Islet precursor cell (in vitro differentiated cells): ENCODE measurements at places on chromosomes 16 and 17.

DNA sequence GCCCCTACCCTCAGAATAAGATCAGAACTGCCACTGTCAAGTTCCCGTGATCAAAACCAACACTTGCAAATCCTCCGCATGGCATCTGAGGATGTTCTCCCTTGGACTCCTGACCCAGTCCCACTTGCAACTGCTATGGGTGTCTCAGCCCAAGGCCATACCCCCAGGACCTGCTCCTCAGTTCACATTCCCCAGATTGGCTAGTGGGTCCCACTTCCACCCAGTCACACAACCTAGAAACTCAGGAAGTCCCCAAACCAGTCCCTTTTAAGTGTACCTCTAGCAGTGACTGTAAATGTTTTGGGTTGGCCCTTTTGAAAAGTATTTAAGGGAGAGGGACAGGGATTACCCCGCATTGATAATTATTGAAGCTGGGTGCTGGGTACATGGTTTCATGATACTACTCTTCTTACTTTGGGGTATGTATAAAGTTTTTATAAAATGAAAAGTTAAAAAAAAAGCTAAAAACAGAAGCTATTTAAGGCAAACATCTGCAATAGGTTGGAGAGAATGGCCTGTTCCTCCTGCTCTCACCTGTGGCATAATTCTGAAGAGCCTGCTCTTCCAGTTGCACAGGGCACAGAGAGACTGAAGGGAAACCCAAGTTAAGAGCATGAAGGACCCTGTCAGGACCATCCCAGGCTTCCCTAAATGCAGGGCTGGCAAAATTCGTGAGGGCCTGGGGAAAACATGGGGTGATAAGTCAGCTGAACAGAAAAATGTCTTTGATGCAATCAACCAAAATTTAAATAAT is 42.5 kb downstream of the ERN1 start:
- DNase-seq, result no peak

DNA sequence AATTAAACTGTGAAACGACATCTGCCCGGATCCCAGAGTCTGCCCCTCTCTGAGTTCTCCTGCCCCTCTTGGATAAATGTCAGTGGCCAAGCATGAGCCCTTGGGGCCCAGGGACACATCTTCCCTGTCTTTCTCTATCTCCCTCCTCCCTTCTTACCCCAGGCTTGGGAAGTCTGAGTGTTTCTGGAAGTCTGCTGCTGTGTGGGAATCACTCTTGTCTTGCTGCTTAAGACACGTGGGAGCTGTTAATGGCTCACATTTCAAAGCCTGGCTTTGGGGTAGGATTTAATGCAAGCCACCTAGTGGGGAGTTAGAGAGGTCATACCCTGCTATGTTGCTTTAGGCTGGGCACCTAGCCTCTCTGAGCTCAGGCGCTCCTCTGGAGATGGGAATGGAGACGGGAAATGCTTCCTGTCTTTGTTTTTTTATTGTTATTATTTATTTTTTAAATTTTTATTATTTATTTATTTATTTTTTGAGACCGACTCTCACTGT is 218.5 kb upstream of the CIBAR2 start:
- DNase-seq, result peak; percentile 94

DNA sequence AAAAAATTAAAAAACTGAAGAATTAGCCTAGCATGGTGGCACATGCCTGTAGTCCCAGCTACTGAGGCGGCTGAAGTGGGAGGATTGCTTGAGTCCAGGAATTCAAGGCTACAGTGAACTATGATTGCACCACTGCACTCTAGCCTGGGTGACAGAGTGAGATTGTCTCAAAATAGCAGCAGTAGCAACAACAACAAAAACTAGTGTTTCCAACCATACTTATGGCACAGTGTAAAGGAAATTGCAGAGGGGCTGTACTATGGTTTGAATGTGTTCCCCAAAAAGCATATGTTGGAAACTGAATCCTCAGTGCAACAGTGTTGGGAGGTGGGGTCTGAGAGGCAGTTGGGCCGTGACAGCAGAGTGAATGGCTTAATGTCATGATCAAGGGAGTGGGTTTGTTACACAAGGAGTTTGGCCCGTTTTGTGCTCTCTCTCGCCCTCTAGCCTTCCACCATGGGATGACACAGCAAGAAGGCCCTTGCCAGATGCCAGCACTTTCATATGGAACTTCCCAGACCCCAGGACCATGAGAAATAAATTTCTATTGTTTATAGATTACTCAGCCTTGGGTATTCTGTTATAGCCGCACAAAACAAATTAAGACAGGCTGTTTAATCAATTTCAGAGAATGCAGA is 70.0 kb downstream of the PGS1 start:
- DNase-seq, result no peak

- DNase-seq, result no peak
Measured at GRCh38 chr17:40230670-40231069, 11.6 kb downstream of the WIPF2 start.

DNA sequence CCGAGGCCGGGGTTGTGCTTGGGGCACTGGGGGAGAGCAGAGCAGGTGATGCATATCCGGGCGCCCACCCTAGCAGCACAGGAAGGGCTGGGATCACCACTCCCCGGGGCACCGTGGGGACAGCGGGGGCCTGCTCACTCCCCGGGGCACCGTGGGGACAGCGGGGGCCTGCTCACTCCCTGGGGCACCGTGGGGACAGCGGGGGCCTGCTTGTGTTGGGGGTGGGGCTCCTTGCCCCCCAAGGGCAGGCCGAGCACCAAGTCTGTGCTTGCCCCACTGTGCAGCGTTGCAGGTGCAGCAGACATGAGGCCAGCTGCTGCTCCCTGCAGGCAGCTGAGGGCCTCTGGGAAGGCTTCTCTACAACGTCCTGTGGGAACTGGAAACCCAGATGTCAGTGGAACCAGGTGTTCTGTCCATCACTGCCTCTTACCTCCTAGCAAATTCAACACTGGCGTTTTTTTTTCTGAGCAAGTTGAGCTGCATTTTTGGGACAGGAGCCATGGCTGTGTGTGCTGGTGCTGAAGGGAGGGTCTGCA is 25.0 kb upstream of the ZNF750 start:
- no peak for DNase-seq

DNA sequence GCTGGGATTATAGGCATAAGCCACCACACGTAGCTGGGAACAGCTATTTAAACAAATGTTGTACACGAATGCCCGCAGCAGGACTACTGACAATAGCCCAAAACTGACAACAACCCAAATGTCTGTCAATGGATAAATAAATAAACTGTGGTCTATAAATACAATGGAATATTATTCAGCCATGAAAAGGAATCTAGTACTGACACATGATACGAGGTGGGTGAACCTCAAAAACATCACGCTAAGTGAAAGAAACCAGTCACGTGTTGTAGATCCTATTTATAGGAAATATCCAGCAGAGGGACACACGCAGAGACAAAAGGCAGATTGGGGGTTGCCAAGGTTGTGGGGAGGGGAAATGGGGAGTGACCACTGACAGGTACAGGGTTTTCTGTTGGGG is 390.0 kb upstream of the TNRC6C start:
- DNase-seq, result no peak
